Activated CD4-positive, alpha-beta T cell treated with anti-CD3 and anti-CD28 coated beads, Interleukin-10, Interleukin-2, amounts not matched to agents 100 ng/mL and 50 ng/mL, durations not matched to agents 16 hours and 8 hours (primary cell): ENCODE measurements at places on chromosomes 11 and 22.
A peak's percentile ranks its signal among the peaks of the same experiment; 100 is the strongest.

- peak; percentile 31 for DNase-seq
Observed at GRCh38 chr11:85826116-85826855, 15.3 kb upstream of the SYTL2 start.

- no peak for DNase-seq
Observed at GRCh38 chr11:125224391-125225021, 60.0 kb downstream of the PKNOX2 start.

GRCh38 chr22:33227791-33228190 is 169.6 kb upstream of the SYN3 start:
- DNase-seq: no peak

GRCh38 chr22:20429254-20430100 is 8.1 kb downstream of the SCARF2 start:
- DNase-seq: peak; percentile 80

DNA sequence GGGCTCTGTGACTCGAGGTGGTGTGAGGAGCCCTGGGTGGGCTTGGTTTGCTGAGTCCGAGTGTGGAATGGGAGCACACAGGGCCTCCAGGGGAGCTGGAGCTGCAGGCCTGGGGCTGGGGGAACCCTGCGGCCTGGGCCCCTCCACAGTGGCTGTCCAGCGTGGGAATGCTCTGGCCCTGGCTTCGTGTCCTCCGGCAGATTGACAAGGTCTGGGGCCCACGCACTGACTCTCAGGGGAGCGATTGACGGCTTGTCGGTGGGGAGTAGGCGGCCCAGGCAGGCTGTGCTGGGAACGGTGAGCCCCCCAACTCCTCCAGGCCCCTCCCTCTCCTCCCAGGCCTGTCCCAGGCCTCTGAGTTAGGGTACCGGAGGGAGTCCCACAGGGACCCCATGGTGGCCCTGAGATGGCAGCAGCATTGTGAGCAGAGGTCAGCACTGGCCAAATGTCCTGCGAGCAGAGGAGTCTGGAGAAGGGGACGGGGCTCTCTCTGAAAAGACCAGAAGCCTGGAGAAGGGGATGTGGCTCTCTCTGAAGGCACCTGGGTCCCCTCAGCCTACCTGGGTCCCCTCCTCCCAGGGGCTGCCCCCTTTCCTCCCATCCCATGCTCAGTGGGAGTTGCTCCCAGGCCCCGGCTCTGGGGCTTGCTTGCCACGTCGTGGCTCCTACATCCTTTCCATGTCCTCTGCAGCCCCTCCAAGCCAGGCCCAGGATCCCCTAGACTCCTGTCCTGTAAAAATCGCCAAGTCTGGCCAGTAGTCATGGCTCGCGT is 23.8 kb upstream of the MYEOV start:
- DNase-seq: no peak

DNA sequence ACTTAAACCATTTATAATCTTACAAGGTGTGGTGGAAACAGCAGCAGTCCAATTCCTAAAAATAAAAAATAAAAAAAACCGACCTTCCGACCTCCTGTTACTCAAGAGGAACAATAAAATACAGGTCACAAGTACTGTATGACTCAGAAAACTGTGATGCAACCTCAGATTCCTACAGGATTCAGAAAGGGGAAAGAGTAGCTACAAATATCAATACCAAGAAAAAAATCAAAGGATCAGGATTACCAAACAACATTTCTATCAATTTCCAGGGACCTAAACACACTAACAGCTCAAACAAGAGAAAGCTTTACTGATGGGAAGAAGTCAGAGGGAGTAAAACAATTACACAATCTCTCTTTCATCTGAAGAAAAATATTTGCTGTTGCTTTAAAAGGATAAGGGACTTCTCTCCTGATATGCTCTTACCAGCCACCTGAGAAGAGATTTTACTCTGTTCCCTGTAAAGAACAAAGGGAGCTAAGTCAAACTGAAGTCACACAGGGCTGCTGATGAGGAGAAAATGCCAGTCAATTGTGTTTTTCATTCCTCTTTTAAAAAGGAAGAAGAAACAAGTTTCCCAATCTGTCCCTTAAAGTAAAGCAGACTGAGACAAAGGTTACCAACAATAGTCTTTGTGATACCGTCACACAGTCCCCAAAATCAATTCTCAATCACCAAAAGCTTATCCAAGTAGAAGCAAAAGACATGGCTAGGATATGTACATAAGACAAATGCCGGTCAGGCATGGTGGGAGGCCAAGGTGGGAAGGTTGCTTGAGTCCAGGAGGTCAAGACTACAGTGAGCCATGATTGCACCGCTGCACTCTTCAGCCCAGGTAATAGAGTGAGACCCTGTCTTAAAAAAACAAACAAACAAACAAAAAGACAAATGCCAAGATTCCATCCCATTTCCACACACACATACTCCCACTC is 39.3 kb downstream of the AMBRA1 start:
- DNase-seq: no peak

GRCh38 chr22:21457023-21457787 is 10.0 kb upstream of the TMEM191C start:
- DNase-seq: no peak

GRCh38 chr11:97703851-97704250 is 1314.0 kb downstream of the JRKL start:
- no peak for DNase-seq

DNA sequence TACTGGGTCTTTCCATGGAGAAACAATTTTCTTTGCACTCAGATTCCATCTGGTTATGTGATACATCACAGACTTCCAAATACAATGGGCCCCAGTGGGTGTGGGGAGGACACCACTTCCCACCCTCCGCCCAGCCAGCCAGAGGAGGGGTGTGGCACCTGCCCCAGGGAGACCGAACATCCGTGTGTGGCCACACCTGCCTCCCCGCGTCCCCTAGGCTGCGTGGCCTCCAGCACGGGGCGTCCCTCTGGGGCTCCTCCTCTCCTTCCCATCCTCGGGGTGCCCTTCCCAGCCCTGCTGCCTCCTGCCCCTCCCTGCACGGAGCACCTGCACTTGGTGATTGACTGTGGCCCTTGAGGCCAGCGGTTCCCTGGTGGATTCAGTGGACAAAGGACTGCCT is 49.1 kb downstream of the CERK start:
- no peak for DNase-seq

GRCh38 chr11:62487738-62488551 is 58.7 kb downstream of the AHNAK start:
- no peak for DNase-seq

- no peak for DNase-seq
Observed at GRCh38 chr22:36177160-36177559, 16.6 kb upstream of the APOL3 start.

- no peak for DNase-seq
Observed at GRCh38 chr11:134398079-134398444, 14.0 kb downstream of the B3GAT1 start.

GRCh38 chr11:28759311-28759710 is 651.1 kb downstream of the METTL15 start:
- no peak for DNase-seq

- no peak for DNase-seq
Observed at GRCh38 chr11:128910576-128910975, 19.4 kb downstream of the KCNJ5 start.

DNA sequence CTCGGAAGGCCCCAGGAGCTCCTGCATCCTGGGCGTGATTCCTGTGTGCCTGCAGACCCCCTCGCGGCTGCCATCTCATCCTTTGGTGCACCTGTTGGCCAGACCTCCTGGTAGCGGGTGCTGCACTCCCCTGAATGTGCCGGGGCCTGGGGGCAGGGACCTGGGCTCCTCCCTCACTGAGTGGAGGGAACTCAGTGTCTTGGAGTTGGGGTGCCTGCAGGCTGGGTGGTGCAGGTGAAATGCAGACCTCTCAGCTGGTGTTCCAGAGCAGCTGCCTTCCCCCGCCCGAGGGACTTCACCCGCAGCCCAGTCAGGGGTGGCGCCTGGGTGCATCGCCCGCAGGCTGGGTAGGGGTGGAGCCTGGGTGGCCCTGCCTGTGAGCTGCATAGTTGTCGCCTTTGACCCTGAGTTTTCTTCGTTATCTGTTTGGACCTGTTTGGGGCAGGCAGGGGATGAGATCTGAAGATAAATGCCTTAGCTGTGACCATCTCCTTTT is 31.4 kb downstream of the LRP5 start:
- DNase-seq: no peak

DNA sequence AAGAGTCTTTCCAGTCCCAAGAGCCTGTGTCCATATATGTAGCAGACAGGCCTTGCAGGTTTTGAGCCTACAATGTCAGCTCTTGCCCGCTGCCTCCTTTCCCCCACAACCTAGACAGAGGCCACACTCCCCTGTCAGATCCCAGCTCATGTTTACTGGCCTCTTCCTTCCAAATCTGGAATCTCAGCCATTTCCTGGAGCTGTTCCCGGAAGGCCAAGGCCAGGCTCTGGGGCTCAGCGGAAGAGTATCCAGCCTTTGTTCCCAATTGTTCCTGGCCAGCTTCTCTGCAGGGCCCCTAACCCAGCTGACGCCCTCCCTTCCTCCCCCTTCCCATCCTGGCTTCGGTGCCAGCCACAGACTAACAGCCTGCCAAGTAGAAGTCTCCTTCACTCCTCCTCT is 1.0 kb upstream of the ROBO4 start:
- DNase-seq: no peak

GRCh38 chr11:95296165-95296564 is 65.2 kb upstream of the SESN3 start:
- DNase-seq: no peak

DNA sequence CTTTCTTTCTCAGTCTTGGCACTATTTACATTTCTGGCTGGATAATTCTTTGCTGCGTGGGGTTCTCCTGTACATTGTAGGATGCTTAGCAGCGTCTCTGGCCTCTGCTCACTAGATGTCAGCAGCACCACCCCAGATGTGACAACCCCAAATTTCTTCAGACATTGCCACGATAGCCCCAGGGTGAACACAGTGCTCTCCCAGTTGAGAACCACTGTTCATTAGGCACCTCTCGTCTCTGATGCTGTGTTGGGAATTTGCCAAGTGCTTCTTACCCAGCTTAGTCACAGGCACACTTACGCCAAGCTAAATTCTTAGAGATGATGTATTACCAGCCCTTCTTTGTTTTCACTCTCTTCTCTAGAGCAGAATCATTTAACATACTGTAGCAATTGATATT is 9.4 kb downstream of the TRIM6 start:
- DNase-seq: no peak

DNA sequence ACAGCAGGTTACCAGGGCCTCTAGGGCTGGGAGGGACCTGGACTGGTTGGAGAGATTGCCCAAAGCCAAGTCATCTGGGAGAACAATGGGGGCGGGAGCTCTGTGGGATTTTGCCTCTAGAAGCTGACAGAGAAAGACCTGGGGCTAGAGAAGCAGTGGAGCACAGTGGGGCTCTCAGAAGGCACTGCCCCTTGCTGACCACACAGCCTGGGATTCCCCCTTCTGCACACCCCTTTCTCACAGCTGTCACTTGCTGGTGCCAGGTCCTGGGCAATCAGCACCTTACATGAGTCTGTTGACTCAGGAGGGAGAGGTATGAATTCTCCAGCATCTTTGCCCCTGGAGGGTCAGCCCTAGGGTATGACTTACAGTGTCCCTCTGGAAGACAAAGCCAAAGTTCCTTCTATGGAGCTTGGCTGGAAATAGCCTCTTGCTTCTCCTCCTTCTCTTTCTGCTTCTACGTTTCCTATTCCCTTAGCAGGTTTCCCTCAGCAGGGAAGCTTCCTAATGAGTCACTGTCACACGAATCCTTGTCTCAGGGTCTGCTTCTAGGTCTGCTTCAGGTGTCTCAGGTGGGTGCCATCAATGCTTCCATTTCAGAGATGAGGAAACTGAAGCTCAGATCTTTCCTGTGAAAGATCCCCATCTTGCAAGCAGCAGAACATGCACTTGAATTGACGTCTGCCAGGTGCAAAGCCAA is 27.0 kb downstream of the GDPD5 start:
- no peak for DNase-seq

- DNase-seq: no peak
Observed at GRCh38 chr11:40315122-40315521, 1144.3 kb downstream of the LRRC4C start.

- peak; percentile 94 for DNase-seq
Observed at GRCh38 chr22:50530877-50531545, 1.2 kb upstream of the TYMP start.

DNA sequence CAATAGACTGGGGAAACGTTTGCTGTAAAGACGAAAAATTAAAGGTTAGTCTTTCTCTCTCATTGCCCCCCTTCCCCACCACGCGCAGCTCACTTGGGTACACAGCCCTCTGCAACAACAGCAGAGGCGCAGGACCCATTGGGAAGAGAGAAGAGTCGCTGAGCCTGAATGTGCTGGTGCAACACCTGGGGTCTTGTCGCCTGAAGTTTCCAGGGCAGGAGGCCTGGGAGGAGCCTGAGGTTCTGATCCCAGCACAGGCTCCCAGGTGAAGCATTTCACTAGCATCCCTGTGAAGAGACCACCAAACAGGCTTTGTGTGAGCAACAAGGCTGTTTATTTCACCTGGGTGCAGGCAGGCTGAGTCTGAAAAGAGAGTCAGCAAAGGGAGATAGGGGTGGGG is 116.2 kb upstream of the NTM start:
- no peak for DNase-seq

DNA sequence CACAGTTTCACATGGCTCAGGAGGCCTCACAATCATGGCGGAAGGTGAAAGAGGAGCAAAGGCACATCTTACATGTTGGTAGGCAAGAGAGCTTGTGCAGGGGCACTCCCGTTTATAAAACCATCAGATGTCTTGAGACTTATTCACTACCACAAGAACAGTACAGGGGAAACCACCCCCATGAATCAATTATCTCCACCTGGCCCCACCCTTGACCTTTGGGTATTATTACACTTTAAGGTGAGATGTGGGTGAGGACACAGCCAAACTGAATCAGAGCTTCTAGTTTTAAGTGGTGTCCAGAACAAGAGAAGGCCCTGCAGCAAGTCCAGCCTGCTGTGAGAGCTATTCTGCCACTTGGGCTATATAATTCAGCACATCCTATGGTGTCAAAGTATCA is 493.7 kb downstream of the ETS1 start:
- no peak for DNase-seq

DNA sequence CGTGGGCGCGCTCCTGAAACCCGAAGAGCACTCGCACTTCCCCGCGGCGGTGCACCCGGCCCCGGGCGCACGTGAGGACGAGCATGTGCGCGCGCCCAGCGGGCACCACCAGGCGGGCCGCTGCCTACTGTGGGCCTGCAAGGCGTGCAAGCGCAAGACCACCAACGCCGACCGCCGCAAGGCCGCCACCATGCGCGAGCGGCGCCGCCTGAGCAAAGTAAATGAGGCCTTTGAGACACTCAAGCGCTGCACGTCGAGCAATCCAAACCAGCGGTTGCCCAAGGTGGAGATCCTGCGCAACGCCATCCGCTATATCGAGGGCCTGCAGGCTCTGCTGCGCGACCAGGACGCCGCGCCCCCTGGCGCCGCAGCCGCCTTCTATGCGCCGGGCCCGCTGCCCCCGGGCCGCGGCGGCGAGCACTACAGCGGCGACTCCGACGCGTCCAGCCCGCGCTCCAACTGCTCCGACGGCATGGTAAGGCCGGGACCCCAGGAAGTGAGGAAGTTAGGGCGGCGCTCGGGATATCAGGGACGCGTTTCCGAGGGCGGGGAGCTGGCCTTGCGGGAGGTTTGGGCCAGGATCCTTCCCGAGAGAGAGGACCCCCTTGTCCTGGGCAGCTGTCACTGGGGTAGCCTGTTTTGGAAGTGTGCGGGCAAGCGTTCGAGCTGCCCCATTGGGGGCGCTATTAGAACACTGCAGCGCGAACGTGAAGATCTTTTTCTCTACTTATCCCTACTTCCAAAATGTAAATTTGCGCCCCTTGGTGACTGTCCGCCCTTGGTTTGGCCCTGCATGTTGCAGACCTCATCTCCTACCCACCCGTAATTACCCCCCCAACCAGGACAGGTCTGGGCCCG is 796 bp downstream of the MYOD1 start:
- DNase-seq: no peak

GRCh38 chr22:50506611-50507420 is 686 bp downstream of the LMF2 start:
- no peak for DNase-seq

GRCh38 chr11:72752088-72752914 is at the start of gene ARAP1:
Gene ARAP1, minus strand, starts transcription at chr11:72752408. Its CDS starts 25,280 bp downstream, at chr11:72727128.
- peak; percentile 82 for DNase-seq
